Activated CD4-positive, CD25-positive, alpha-beta regulatory T cell treated with anti-CD3 and anti-CD28 coated beads, Interleukin-2, amount 50 U/mL, for 72 hours (primary cell): ENCODE measurements at places on chromosomes 6 and 20.

- no peak for DNase-seq
Observed at GRCh38 chr6:51529240-51529639, 558.2 kb downstream of the PKHD1 start.

DNA sequence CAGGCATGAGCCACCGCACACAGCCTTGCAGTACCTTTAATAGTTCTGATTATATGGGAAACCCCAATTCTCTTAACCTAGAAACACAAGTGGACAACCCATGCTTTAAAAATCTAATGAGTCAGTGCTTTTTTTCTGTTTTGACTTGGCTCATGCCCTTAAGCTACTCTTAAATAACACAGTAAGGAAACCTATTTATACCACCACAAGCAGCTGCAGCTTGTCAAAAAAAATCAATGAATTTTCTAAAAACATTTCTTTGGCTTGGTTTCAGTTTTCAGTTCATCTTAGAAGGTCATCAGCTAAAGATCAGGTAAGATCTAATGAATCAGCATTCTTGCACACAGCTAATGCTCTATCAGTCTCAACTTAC, 124.1 kb upstream of the DST start:
- no peak for DNase-seq

DNA sequence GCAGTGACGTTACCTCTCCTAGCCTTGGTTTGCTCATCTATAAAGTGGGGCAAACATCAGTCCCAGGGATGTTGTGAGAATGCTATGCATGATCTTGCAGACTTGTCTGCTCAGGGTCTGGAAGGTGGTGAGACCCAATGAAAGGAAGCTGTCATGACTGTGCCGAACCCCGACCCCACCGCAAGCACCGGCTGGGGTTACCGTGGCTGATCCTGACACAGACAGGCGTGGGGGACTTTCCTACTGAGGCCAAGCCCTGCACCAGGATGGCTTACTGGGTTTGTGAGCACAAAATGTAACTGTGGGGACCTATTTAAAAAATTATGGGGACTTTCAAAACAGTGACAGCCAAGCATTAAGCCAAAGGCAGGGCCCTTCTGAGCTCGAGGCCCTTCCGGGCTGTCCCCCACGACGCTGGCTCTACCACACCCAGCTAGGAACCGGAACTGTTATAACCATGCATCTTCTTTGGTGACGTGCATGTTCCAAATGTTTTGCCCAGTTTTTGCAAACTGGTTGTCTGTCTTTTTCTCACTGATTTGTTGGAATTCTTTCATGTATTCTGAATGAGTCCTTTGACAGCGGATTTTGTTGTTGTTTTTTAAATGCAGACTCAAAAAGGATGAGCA, 76.6 kb upstream of the PMEPA1 start:
- no peak for DNase-seq

- DNase-seq = no peak
Observed at GRCh38 chr6:22600059-22600458, 30.7 kb downstream of the HDGFL1 start.

DNA sequence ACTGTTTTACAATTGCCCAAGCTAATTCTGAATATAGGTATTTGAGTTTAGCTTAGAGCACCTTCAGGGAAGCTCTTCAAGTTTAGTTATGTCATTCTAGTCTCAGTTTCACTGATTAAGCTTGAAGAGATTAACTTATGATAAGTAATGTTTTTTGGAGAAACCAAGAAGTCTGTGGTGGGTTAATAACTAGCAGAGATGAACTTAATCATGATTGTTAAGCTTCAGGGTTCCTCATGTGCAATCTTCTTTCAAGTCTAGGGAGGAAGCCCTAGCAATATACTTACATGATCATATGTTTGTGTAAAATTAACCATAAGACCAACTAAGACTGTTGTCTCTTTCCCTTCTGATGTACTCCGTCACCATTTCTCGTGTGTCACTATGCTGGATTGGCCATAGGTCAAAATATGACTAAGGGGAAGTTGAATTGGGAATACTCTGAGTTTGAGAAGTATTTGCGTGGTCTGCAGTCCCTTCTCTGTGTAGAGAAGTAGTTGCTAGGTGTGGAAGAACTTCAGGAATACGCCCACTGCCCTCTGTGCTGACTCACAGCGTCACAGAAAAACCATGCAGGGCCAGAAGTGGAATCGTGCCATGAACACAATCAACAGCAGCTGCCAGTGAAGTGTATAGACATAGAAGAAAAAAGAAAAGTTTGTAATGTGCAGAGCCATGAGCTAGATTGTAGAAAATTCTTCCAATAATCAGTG, 88.3 kb downstream of the SH3BGRL2 start:
- DNase-seq = no peak

DNA sequence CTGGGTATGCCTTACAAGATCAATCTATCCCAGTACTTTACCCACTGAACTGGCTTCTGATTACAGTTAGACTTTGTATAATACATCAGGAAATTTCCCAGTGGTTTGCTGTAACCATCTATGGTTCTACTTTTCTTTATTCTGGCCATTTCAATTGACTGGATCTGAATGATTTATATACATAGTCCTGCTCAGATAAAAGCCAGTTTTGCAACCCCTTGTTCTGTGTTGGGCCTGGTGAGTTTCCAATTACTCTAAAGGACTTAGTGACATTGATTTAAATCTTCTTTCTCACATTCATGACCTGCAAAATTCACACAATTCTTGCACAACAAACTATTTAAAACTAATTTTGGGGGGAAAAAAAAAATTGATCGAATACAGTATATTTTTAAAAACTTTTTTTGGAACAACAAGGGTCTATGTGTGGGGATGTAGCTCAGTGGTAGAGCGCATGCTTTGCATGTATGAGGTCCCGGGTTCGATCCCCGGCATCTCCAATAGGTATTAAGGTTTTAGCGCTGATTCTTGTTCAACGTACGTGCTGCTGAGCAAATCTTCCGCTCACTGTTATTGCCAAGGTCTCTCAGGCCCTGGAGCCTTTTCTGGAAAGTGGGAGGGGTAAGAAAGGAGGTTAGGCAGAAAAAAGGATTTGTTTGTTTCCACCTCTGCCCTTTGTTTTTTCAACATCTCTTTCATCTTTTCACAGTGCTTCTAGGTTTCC, 117.5 kb downstream of the GPX5 start:
- peak; percentile 45 for DNase-seq

- DNase-seq = no peak
Observed at GRCh38 chr6:148521158-148521557, 178.5 kb downstream of the SASH1 start.

DNA sequence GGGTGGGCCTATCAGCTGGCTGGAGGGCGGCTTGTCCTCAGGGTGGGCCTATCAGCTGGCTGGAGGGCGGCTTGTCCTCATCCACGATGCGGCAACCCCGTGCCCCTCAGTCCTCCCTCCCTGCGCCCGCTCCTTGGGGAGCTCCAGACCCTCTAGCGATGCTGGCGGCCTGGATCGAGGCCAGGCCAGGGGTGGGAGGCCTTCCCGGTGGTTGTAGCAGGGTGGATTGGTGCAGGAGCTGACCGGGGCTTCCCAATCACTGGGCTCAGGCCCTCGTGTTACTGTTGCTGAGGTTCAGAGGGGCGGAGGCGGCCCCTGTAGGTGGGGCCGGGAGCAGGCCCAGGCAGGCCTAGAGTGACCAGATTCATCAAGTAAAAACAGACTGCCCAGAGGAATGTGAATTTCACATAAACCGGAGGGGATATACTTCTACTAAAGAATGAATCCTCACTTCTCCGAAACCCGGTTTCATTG, 8.8 kb downstream of the SLC17A9 start:
- no peak for DNase-seq

DNA sequence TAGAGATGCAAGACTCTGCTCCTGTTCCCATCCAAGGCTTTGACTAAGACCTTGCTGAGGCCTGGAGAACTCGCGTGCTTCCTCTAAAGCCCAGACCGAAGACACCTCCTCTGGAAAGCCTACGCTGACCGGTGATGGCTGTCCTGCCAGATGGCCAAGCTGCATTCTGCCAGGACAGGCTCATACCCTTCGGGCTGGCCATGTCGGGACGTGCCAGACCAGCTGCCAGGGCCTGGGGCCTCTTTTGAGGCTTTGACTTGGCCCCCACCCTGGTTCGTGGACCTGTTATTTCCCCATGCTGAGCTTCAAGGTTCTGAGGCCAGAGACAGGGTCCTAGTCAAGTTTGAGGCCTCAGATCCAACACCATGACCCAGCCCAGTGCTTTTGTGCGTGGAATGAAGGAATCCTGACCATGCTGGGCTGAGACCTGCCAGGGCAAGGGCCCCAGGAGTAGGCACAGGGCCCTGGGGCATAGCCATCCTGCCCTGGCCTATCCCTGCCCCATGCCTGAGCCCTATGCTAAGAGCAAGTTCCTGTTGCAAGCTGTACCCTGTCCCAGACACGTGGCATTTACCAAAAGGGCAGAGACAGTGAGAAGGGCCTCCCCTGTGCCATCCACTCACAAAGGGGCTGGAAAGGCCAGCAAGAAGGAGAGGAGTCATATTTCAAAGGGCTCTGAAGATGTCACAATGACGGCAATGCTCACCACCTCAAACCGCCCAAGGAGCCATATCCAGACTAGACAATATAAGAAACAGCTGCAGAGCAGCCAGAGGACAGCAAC, 42.8 kb downstream of the MRPL14 start:
- no peak for DNase-seq

DNA sequence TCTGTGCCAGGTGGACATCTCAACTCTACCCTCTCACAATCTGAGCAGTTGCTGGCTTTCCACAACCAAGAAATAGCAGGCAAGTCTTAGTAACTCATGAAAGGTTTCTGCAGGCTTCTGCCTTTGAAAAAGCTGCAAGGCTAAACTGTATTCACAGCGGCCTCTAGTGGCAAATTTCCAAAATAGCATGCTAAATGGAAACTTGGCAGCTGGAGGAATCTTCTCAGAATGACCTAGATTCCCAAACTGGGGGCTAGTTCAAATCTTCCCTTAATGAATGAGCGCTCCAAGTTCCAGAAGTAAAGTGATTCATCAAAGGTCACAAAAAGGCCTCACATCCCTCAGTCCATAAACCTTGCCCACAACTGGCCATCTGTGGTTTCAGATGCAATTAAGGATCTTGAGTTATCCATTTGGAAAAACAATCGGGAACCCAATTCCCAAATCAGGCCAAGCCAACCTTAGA, 11.9 kb upstream of the CPNE5 start:
- no peak for DNase-seq

DNA sequence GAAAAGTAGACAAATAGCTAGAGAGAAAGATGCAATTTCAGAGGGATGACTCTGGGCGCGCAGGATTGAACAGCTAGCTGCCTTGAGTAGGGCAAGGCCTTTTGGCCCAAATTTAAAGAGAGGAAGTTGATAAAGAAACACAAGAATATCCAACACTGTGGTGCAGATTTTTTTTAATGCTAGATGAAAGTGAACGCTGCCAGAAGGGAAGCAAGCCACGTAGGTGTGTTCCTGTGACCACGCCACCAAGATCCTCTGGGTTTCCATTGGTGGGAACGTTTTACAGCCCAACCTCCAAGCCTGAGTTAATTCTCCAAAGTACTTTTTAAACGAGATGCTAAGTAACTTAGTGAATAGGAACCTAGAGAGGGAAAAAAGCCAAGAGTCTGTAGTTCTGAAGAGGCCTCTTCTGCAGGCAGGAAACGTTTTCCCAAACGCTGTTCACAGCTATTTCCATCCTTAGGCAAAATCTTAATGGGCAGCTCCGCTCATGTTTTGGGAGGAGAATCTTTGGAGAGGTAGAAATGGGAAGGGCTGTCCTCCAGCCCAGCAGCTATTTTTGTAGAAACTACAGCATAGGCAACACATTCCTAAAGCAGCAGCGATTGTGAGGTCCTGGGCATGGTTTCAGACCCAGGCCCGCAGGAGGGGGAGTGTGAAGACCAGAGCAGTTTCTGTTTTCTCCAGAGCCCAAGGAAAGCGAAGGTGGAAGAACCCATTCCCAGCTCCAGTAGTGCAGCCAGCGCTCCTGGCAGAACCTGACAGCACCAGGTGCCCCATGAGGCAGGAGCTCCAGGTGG, 8.2 kb downstream of the LY86 start:
- DNase-seq = no peak

DNA sequence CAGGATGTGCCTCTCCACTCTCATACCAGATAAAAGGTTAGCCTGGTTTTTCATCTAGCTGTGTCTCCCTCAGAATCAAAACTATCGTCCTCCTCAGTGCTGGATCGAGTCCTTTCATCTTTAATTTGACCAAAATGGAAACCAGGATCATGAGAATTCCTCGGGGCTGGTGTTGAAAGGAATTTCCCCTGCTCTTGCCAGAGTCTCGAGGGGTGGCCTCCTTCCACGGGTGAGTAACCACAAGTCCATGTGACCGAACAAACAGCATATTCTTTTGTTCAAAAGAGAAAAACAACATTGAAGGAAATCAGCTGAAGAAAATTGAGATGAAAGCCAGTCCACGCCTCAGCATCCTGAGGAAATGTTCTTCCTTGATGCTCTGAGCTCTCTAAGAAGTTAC, 165.9 kb upstream of the CDYL start:
- DNase-seq = no peak

DNA sequence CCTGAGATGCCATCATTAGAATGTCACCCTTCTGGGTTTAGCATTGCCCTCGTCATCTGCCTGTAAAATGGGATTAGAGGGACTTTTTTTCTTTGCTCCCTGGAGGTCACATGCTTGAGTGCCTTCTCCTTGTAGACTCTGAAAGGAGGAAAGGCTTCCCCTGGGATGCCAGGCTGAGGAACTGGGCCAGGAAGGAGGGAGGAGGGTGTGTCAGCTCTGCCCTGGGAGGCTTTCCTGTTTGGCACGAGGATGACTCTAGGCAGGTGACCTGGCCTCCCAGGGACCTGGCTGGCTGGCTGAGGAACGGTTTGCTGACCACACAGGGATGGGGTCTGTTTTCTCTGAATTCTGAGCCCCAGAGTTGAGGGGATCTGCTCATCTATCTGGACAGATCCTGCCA, 137.9 kb upstream of the RNF24 start:
- DNase-seq = no peak

DNA sequence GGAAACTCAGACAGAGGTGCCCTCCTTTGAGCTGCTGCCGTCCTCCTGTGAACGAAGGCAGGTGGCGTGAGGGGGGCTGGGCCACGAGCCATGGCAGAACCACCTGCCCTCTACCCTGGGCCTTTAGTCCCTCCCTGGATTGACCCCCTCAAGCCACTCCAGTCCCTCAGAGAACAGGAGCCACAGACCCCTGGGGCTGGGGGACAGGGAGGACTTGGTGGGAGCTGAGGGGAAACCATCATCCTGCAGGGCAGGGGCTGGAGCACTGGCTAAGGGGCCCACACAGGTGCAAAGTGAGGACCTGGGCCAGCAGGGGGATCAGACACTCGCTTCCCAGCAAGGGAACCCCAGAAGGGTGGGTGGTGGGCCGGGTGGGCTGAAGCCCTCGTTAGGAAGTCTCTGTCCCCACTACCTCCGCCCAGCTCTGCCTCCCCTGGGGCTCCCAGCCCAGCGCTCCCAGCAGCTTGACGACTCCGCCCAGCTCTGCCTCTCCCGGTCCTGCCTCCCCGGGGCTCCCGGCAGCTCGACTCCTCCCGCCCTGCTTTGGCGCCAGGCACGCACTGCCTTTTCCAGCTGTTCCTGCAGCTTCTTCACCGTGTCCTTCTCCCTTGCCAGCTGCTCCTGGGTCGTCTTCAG, 44.4 kb downstream of the DSTN start:
- DNase-seq = no peak

GRCh38 chr6:170140129-170140528, 150.7 kb downstream of the DLL1 start:
- DNase-seq = peak; percentile 4

- no peak for DNase-seq
Observed at GRCh38 chr6:140230282-140230681, 855.8 kb upstream of the CITED2 start.
